ENCODE measurements at places on chromosomes 1 and 21. TPM values are rescaled to one million over a fixed set of nuclear protein-coding genes. Genes with fewer than 3 reads are reported as not detected.

Gene COL16A1
- 32.8 TPM for polyA plus RNA-seq

Gene MPZ
- 1.3 TPM for polyA plus RNA-seq

Gene OR2T29
- polyA plus RNA-seq = not detected

Gene NPHS2
- polyA plus RNA-seq = not detected

Gene S100A6
- polyA plus RNA-seq = 2,730 TPM

Gene NUF2
- 14.9 TPM for polyA plus RNA-seq

Gene RIMKLA
- polyA plus RNA-seq = 0.03 TPM

Gene FLG2
- not detected for polyA plus RNA-seq

Gene CD1C
- not detected for polyA plus RNA-seq

Gene TNNT2
- 0.19 TPM for polyA plus RNA-seq

Gene ADCY10
- polyA plus RNA-seq = 0.02 TPM

Gene FGR
- 0.06 TPM for polyA plus RNA-seq

Gene KLHDC9
- 1.7 TPM for polyA plus RNA-seq

Gene MEX3A
- polyA plus RNA-seq = 1.3 TPM

Gene DARS2
- 32.5 TPM for polyA plus RNA-seq

Gene KANK4
- polyA plus RNA-seq = 2.9 TPM

Gene CASQ1
- polyA plus RNA-seq = not detected

Gene KCNA2
- not detected for polyA plus RNA-seq
